ENCODE measurements at places on chromosomes 16 and 17. TPM values are rescaled to one million over a fixed set of nuclear protein-coding genes. Genes with fewer than 3 reads are reported as not detected.

Gene DPH1
- total RNA-seq: 37.8 TPM

GRCh38 chr17:44623070-44623725 is 33.1 kb upstream of the MEIOC start:
- H3K36me3 ChIP-seq: no peaks in the 10 kb centered on the region
- H3K27ac ChIP-seq: no peak overlapping the region
- H3K4me1 ChIP-seq: no peaks in the 10 kb centered on the region
- peak; percentile 5 for DNase-seq
- H3K27me3 ChIP-seq: no peaks in the 10 kb centered on the region

- H3K36me3 ChIP-seq: peaks cover 7% of the 10 kb centered on the region
- H3K4me3 ChIP-seq: no peak overlapping the region
- peak overlapping the region; percentile 47 for H3K27ac ChIP-seq
These were observed 153.5 kb downstream of the VPS53 start for GRCh38 chr17:561116-561515.

GRCh38 chr17:58382108-58382871 is 30.3 kb upstream of the SUPT4H1 start:
- no peak overlapping the region for H3K4me3 ChIP-seq
- no peaks in the 10 kb centered on the region for H3K36me3 ChIP-seq
- H3K27ac ChIP-seq: no peak overlapping the region
- no peaks in the 10 kb centered on the region for H3K4me1 ChIP-seq
- no peaks in the 10 kb centered on the region for H3K27me3 ChIP-seq

GRCh38 chr16:84864326-84864955 is 44.7 kb downstream of the CRISPLD2 start:
- H3K4me1 ChIP-seq: peaks cover 23% of the 10 kb centered on the region
- H3K36me3 ChIP-seq: peaks cover 99% of the 10 kb centered on the region
- DNase-seq: no peak
- no peaks in the 10 kb centered on the region for H3K27me3 ChIP-seq

DNA sequence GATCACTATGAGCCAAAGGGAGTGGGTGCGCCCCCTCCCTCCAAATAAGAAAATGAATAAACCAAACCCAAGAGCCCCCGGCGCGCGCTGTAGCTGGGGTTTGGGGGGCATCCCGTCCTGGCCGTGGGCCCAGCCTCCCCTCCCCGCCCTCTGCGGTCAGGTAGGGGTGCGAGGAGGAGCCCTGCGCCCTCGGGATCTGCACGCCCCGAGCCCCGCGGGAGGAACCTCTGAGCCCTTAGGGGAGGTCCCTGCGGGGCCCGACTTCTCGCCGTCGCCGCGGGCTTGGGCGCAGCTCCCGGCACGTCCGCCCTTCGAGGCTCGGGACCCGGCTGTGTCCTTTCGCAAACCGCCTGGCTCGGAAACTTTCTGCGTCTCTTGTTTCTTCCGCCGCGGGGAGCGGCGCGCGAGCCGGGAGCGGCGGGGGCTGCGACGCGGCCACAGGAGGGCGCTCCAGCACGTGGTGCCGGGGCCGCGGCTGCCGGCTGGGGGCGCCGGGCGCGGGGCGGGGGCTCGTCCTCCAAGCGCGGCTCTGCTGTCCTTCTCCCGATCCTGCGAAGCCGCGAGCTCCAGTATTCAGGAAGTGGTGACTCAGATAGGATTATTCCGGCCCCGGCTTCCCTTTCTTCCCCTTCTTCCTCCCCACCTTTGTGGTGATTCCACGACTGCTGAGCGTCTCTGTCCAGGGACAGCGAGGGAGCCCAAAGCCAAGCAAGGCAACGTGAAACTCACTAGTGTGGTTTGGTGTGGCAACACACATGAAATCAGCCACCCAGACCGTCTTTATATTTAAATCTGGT is 1.6 kb downstream of the PITPNC1 start:
- peak; percentile 85 for DNase-seq
- H3K27me3 ChIP-seq: no peaks in the 10 kb centered on the region

DNA sequence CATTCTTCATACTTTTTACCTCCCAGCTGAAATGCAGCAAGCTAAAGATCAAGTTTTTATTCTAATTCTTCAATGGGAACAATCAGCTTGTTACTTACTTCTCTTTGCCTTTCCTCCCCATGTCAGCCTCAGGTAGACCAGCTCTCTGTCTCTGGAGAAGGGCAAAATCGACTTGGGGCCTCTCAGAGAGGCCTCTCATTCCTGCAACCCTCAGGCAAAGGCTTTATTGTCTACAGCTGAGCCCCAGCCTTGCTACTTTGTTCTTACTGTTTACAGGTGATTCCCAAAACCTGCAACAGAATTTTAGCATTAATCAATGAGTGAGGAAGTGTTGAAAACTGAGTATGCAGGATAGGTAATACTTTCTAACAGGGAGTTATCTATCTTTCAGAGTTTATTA is 148.6 kb downstream of the KIF2B start:
- H3K27ac ChIP-seq: no peak overlapping the region
- no peaks in the 10 kb centered on the region for H3K36me3 ChIP-seq
- no peaks in the 10 kb centered on the region for H3K27me3 ChIP-seq
- H3K4me3 ChIP-seq: no peak overlapping the region
- no peaks in the 10 kb centered on the region for H3K4me1 ChIP-seq
- no peak for DNase-seq

Gene CD68
- 24.6 TPM for total RNA-seq

GRCh38 chr16:22240023-22240710 is 34.1 kb downstream of the EEF2K start:
- no peaks in the 10 kb centered on the region for H3K27me3 ChIP-seq
- no peak for DNase-seq
- no peaks in the 10 kb centered on the region for H3K36me3 ChIP-seq
- no peak overlapping the region for H3K4me3 ChIP-seq
- H3K27ac ChIP-seq: peak overlapping the region; percentile 77

DNA sequence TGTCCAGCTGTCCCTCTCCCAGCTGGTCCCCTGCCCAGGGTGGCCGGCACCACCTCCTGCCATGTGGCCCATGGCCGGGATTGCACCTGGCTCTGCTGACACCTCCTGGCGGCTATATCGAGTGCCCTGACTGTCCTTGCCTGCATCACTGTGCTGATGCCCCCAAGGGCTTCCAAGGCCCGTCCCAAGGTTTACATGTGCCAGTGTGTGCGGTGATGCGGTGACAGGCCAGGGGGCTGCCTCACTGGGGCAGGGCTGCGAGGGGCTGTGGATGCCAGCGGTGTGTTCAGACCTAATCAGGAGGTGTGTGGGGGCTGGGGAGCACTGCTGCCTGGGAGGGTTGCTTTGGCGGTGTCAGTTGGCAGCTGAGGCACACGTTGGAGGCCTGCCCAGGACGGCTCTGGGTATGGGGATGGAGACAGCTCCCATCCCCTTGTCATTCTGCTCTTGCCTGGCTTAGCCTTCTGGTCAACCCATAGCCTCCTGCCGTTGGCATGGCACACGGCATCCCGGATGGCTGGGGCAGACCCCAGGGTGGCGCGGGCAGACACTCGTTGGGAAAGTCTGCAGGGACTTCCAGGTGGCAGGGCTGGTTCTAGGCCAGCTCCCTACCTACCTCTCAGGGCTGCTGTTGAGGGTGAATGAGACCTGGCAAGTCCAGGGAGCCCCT is 5.5 kb downstream of the MAP2K3 start:
- H3K27me3 ChIP-seq: no peaks in the 10 kb centered on the region
- peak; percentile 90 for DNase-seq
- H3K4me3 ChIP-seq: no peak overlapping the region
- H3K36me3 ChIP-seq: no peaks in the 10 kb centered on the region
- peak overlapping the region; percentile 98 for H3K27ac ChIP-seq

Gene MYO15A
- 0.71 TPM for total RNA-seq

Gene TNRC6C
- 21.0 TPM for total RNA-seq

GRCh38 chr16:51407199-51407598 is 256.1 kb upstream of the SALL1 start:
- no peak overlapping the region for H3K4me3 ChIP-seq
- no peaks in the 10 kb centered on the region for H3K27me3 ChIP-seq
- DNase-seq: no peak
- H3K4me1 ChIP-seq: no peaks in the 10 kb centered on the region
- no peak overlapping the region for H3K27ac ChIP-seq

DNA sequence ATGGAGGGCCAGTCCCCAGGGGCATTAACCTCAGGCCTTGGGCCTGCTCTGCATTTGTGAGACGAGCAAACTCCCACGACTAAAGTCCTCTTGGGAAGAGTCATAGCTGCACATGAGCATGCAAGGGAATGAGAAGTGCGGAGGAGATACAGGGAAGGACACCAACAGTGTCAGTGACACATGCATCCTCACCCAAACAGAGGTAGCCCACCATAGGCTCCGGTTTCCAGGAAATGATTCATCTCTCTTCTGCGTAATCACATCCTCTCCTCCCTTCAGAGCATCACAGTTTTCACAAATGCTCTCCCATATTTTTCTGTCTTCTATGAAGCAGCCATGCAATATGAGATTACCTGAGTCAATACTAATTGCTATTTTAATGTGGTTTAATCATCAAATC is 725.7 kb upstream of the GOT2 start:
- H3K36me3 ChIP-seq: no peaks in the 10 kb centered on the region
- H3K27ac ChIP-seq: no peak overlapping the region
- H3K4me3 ChIP-seq: no peak overlapping the region
- no peaks in the 10 kb centered on the region for H3K27me3 ChIP-seq
- no peak for DNase-seq
- H3K4me1 ChIP-seq: no peaks in the 10 kb centered on the region

GRCh38 chr16:14249291-14250032 is 178.3 kb downstream of the MRTFB start:
- H3K4me3 ChIP-seq: no peak overlapping the region
- H3K27ac ChIP-seq: no peak overlapping the region
- no peak for DNase-seq
- no peaks in the 10 kb centered on the region for H3K4me1 ChIP-seq

GRCh38 chr16:67989322-67990017 is 9.2 kb upstream of the DPEP3 start:
- H3K36me3 ChIP-seq: no peaks in the 10 kb centered on the region
- H3K4me3 ChIP-seq: no peak overlapping the region
- H3K27me3 ChIP-seq: no peaks in the 10 kb centered on the region
- no peak for DNase-seq
- no peaks in the 10 kb centered on the region for H3K4me1 ChIP-seq

Gene PYY
- not detected for total RNA-seq

DNA sequence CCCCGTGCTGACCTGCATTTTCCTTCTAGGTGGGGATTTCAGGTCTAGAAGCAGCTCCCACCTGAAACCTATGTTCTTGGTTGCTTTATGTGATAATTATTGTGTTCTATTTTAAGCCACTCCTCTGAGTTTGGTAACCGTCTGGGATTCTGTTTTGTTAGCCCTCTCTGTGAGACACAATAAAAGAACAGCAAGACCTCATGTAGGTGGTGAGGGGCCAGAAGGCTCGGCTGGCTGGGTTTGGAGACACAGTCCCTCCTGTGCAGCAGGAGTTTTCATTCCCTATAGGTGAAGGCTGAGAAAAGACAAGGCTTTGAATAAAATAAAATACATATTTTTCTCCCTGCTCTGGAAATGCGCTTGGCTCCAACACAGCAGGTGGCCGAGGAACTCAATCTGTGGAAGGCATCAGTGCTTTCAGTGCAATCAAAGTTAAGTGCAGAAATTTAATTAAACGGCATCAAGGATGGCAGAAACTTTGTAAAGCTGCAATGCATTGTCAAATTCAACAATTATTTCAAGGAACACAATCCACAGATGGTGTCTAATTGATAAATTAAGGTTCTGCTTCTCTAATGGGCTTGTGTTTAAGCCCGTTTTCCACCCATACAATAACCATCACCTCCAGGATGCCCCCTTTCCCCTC is 107.8 kb downstream of the MSI2 start:
- no peaks in the 10 kb centered on the region for H3K27me3 ChIP-seq
- H3K27ac ChIP-seq: no peak overlapping the region
- no peaks in the 10 kb centered on the region for H3K36me3 ChIP-seq
- H3K4me1 ChIP-seq: no peaks in the 10 kb centered on the region

Gene RCVRN
- total RNA-seq: 0.36 TPM

- H3K27ac ChIP-seq: no peak overlapping the region
- H3K36me3 ChIP-seq: no peaks in the 10 kb centered on the region
- no peak for DNase-seq
- H3K27me3 ChIP-seq: no peaks in the 10 kb centered on the region
These were observed 59.2 kb upstream of the ADORA2B start for GRCh38 chr17:15885770-15886169.

GRCh38 chr17:29032013-29032856 is 10.7 kb upstream of the PIPOX start:
- no peaks in the 10 kb centered on the region for H3K4me1 ChIP-seq
- H3K36me3 ChIP-seq: no peaks in the 10 kb centered on the region
- DNase-seq: no peak
- H3K27ac ChIP-seq: no peak overlapping the region
- peaks cover 7% of the 10 kb centered on the region for H3K27me3 ChIP-seq

Gene ZFPM1
- total RNA-seq: 0.36 TPM

Gene SLC12A3
- not detected for total RNA-seq

Gene CD300H
- total RNA-seq: not detected

Gene LGALS9B
- not detected for total RNA-seq

- H3K36me3 ChIP-seq: no peaks in the 10 kb centered on the region
- H3K27ac ChIP-seq: no peak overlapping the region
- H3K4me3 ChIP-seq: no peak overlapping the region
- no peak for DNase-seq
These were observed 16.1 kb downstream of the CEP131 start for GRCh38 chr17:81206657-81207056.

- no peak for DNase-seq
- no peaks in the 10 kb centered on the region for H3K36me3 ChIP-seq
- no peak overlapping the region for H3K4me3 ChIP-seq
- peaks cover 8% of the 10 kb centered on the region for H3K27me3 ChIP-seq
- H3K27ac ChIP-seq: no peak overlapping the region
These were observed 4.2 kb upstream of the RDM1 start for GRCh38 chr17:35934760-35935159.

DNA sequence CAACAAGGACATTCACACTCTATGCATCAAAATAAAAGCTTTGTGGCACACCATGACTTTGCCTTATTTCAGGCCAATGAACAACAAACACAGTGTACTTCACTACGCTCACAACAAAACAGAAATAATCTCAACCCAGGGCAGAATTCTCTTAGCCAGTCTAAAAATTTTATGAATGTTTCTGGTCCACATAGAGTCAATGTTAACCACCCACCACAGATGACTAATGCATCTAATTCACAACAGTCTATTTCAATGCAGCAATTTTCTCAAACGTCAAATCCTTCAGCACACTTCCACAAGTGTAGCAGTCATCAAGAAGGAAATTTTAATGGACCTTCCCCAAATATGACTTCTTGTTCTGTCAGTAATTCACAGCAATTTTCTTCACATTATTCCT is 101.7 kb downstream of the CHD9 start:
- no peaks in the 10 kb centered on the region for H3K4me1 ChIP-seq
- no peak overlapping the region for H3K4me3 ChIP-seq

DNA sequence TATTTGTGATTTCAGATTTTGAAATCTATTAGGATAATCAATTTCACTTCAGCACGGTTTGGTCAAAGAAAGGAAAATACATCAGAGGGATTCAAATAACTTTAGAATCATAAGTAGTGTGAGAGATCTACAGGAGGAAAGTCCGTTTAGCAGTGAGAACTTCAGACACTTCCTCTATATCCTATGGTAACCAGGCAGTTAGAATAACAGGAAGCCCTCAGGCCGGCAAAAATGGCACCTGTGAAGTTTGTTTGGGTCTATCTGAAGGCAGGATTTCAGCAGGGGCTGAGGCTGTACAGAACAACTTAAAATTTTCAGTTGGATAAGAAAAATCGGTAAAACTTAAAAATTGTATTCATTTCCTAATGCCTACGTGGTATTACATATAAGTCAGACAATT is 24.9 kb downstream of the KCNJ16 start:
- H3K4me1 ChIP-seq: no peaks in the 10 kb centered on the region
- no peaks in the 10 kb centered on the region for H3K36me3 ChIP-seq
- H3K4me3 ChIP-seq: no peak overlapping the region
- DNase-seq: no peak
- H3K27ac ChIP-seq: no peak overlapping the region

Gene FASN
- 12.7 TPM for total RNA-seq

All from sigmoid colon (tissue), 7 donors.